ENCODE measurements at places on chromosomes 2 and 18. TPM values are rescaled to one million over a fixed set of nuclear protein-coding genes. Genes with fewer than 3 reads are reported as not detected.

GRCh38 chr2:12896318-12896982 is 179.7 kb downstream of the TRIB2 start:
- no peaks in the 10 kb centered on the region for H3K27me3 ChIP-seq
- DNase-seq, result no peak
- H3K4me3 ChIP-seq, result no peak overlapping the region
- H3K36me3 ChIP-seq, result no peaks in the 10 kb centered on the region
- no peaks in the 10 kb centered on the region for H3K4me1 ChIP-seq

DNA sequence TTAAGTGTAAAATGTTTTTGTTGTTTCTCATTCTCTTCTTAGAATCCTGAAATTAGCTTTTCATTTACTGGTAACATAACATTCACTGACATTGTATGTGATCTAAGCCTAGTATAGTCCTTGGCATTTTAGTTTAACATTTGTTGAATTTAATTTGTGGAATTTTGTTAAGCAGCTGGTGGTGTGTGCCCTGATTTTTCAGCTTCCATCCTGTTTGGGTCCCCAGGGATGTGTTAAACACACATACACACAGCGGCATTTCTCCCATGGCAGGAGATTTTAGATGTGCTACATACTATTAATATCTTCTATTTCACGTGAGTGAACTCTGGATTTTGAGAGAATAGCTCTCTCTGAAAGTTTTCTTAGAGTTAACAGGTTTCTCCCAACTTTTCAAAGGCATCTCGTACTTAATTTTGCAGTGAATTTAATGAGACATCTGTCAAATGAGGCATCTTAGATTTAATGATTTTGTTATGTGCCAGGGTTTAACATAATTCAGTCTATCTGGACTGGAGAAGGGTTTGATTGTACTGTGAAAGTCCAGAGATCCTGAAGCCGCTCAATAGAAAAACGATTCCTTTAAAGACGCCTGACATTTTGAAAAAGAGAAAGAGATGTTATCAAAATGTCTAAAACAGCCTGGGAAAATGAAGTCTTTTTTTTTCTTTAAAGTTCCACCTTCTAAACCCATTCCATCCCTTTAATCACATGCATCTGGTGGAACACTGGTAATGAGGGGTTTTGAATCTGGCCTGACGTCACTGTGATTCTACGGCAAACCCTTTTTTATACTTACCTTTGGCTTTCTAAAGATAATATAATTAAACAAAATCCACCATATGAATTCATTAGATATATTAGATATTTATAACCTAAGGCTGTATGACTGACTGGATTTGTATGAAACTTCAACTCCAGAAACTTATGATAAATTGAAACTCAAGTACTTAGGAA is 6.8 kb downstream of the PHLPP1 start:
- H3K4me3 ChIP-seq, result no peak overlapping the region
- no peak for DNase-seq
- H3K4me1 ChIP-seq, result peaks cover 51% of the 10 kb centered on the region

DNA sequence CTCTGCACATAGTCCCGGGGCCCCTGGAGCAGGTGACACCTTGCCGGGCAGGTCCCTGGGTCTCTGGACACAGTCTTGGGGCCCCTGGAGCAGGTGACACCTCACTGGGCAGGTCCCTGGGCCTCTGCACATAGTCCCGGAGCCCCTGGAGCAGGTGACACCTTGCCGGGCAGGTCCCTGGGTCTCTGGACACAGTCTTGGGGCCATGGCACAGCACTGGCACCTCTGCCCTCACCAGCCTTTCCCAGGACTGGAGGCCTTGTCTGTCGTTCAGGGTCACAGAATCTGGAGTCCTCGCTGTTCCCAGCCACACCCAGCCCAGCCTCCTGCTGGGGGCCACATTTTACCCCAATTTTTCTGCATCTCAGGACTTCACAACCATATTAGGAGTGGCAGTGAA is 2.2 kb downstream of the TPO start:
- H3K36me3 ChIP-seq, result no peaks in the 10 kb centered on the region
- DNase-seq, result no peak
- H3K27me3 ChIP-seq, result no peaks in the 10 kb centered on the region
- no peak overlapping the region for H3K27ac ChIP-seq
- no peak overlapping the region for H3K4me3 ChIP-seq
- no peaks in the 10 kb centered on the region for H3K4me1 ChIP-seq

Gene DNAJC5G
- total RNA-seq, result not detected

GRCh38 chr2:90069290-90069894 is 1377.9 kb downstream of the RPIA start:
- no peak for DNase-seq
- no peak overlapping the region for H3K27ac ChIP-seq
- H3K27me3 ChIP-seq, result no peaks in the 10 kb centered on the region
- H3K4me3 ChIP-seq, result no peak overlapping the region
- H3K36me3 ChIP-seq, result no peaks in the 10 kb centered on the region
- H3K4me1 ChIP-seq, result no peaks in the 10 kb centered on the region

Gene GAL3ST2
- total RNA-seq, result not detected

DNA sequence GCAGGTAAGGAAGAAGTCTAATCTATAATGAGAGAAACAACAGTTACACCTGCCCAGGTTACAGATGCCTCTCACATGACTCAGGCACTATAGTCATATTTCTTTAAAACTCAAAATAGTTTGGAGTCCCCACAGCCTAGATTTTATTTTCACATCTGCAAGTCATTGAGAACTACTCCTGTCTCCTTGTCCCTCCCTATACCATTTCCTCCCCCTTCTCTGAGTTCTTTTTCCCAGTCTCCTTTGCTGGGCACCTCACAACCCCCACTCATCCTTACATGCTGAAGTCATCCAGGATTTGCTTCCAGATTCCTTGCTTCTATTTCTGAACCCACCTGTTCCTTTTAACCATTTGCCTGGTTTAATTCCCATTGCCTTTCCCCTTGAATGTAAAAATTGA is 73.1 kb upstream of the KCNE4 start:
- H3K27me3 ChIP-seq, result no peaks in the 10 kb centered on the region
- no peak overlapping the region for H3K27ac ChIP-seq
- no peaks in the 10 kb centered on the region for H3K36me3 ChIP-seq

Gene ALK
- 1.5 TPM for total RNA-seq

Gene LDLRAD4
- 17.2 TPM for total RNA-seq

GRCh38 chr2:24618144-24618543 is 127.1 kb downstream of the NCOA1 start:
- no peak overlapping the region for H3K4me3 ChIP-seq
- no peaks in the 10 kb centered on the region for H3K27me3 ChIP-seq
- peaks cover 11% of the 10 kb centered on the region for H3K4me1 ChIP-seq

Gene NEB
- total RNA-seq, result under 0.01 TPM

GRCh38 chr2:215881582-215881981 is 131.8 kb downstream of the MREG start:
- peaks cover 19% of the 10 kb centered on the region for H3K4me1 ChIP-seq
- H3K36me3 ChIP-seq, result no peaks in the 10 kb centered on the region
- no peak overlapping the region for H3K27ac ChIP-seq
- H3K27me3 ChIP-seq, result no peaks in the 10 kb centered on the region
- DNase-seq, result no peak

Gene BOD1L2
- total RNA-seq, result not detected

Gene MYCN
- 0.71 TPM for total RNA-seq

Gene PRSS56
- total RNA-seq, result not detected

Gene HS1BP3
- 54.6 TPM for total RNA-seq

GRCh38 chr18:3008541-3008940 is 4.4 kb downstream of the LPIN2 start:
- H3K27me3 ChIP-seq, result no peaks in the 10 kb centered on the region
- H3K27ac ChIP-seq, result peak overlapping the region; percentile 25
- H3K4me1 ChIP-seq, result peaks cover 46% of the 10 kb centered on the region

- no peak overlapping the region for H3K27ac ChIP-seq
- H3K27me3 ChIP-seq, result no peaks in the 10 kb centered on the region
- H3K36me3 ChIP-seq, result no peaks in the 10 kb centered on the region
- DNase-seq, result no peak
These were observed 4.4 kb upstream of the RFX8 start for GRCh38 chr2:101479328-101479727.

DNA sequence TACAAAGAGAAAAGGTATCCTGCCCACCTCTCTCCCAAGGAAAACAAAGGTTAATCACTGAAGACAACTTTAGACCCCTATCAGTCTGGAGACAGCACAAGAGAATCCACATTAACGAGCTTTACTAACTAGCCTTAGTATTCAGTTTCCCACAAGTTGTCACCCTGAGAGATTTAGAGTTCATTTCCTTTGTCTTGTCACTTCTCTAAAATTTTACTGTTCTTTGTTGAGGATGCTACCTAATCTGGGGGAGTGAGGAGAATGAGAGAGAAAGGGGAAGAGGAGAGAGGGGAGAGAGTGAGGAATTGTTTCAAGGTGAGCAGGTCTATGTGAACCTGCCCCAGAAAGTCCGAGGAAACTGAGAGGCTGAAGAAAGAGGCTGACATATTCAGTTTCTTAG is 28.4 kb downstream of the C2orf76 start:
- no peak for DNase-seq
- no peak overlapping the region for H3K27ac ChIP-seq

GRCh38 chr2:212815453-212815852 is 276.9 kb upstream of the ERBB4 start:
- H3K4me1 ChIP-seq, result no peaks in the 10 kb centered on the region
- no peaks in the 10 kb centered on the region for H3K36me3 ChIP-seq
- H3K27ac ChIP-seq, result no peak overlapping the region
- no peak for DNase-seq

Gene DHRS9
- 0.83 TPM for total RNA-seq

Gene WNT10A
- not detected for total RNA-seq

DNA sequence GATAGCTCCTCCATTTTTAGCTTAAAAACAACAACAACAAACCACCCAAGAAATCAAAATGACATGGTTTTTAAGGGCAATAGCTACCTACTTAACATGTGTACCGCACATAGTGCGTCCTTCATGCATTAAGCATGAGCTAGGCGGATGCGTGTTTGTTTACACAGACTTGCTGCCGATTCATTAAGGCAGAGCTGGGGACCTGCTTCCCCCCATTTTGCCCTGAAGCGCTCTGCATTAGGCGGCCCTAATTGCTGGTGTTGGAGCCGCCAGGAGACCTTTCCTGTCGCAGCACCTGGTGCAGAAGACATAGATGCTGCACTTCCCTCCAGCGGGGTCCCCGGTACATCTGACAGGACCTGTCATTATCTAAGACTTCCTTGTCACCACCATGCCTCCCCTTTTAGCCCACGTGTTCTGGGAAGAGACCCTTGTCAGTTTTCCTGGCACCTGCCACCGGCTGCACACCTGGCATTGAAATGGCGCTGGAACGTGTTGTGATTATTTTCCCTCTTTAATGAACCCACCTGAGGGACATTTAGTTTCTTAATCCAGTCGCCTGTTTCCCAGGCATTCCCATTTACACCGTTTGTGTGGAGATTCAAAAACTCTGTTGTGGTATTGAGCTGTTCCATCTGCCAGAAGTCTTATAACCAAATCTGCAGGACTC is 261.1 kb upstream of the RAB12 start:
- no peaks in the 10 kb centered on the region for H3K27me3 ChIP-seq
- no peak for DNase-seq
- H3K36me3 ChIP-seq, result no peaks in the 10 kb centered on the region
- H3K4me1 ChIP-seq, result no peaks in the 10 kb centered on the region
- H3K27ac ChIP-seq, result no peak overlapping the region

Gene GPR35
- 7.8 TPM for total RNA-seq

- no peak overlapping the region for H3K4me3 ChIP-seq
- peaks cover 87% of the 10 kb centered on the region for H3K27me3 ChIP-seq
- no peaks in the 10 kb centered on the region for H3K36me3 ChIP-seq
- H3K27ac ChIP-seq, result no peak overlapping the region
- no peak for DNase-seq
- H3K4me1 ChIP-seq, result peaks cover 39% of the 10 kb centered on the region
These were observed 8.0 kb downstream of the SIX3 start for GRCh38 chr2:44949329-44950151.

Data from sigmoid colon (tissue), 7 donors.